ENCODE measurements at places on chromosomes 1 and 21.

DNA sequence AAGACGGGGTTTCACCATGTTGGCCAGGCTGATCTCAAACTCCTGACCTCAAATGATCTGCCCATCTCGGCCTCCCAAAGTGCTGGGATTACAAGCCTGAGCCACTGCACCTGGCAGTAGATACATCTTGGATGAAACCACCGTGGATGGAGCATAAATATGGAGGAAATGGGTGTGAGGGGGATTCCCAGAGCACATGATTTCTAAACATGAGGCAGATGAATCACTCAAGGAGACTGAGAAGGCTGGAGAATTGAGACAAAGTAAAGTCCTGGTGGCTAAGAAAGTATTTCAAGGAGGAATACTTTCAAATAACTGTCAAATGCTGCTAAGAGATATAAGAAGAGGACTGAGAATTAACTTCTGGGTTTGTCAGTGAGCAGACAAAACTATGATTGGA, 5.4 kb upstream of the PGBD5 start:
- DNase-seq, result no peak

DNA sequence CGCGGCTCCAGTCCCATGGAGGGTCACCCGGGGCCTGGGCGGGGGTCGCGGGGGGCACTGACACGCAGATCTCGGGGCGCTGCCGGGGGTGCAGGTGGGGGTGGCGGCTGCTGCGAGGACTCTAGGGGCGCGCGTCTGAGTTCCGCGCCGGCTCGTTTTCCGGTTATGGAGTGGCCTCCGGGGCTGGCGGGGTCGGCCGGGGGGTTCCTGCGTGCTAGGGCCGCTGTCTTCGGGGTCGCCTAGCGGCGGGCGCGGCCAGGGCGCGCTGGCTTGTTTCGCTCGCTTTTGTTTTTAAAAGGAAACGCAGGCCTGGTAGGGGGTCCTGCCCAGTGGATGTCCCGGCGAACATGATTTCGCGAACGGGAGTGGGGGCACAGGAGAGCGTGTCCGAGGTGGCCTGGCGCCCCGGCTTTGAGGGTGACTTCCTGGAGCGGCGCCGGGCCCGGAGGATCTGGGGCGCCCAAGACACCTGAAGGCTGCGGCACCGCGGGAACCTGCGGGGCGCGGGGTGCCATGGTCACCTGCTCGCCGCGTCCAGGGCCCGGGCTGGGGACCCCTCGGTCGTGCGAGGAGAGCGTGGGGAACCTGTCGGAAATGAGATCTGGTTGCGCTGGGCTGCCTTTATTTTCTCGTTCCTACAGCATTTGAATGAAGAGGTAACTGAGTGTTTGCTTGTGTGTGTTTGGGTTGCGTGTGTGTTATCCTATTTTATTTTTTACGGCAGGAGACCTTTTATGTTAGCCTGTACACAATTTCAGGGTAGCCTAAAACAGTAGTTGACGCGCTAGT, 618 bp downstream of the ETS2 start:
- DNase-seq, result peak; percentile 11

GRCh38 chr21:38289705-38290485, 33.1 kb downstream of the KCNJ15 start:
- no peak for DNase-seq

DNA sequence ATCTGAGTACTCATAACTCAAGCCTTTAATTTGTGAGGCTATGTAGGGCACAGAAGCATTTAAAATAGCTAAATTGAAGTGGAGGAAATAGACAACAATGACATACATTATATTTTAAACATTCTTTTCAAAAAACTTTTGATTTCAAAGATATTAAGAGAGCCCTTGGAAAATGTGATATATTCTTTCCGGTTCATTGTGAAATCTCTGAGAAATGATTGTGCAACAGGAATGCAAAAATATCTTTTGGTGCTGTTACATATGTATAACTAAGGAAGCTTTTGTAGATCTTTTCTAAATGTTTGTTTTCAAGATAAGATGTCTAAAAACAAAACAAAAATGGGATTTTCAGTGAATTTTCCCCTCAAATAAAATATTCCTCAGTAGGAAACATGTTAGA, 185.2 kb downstream of the LEPR start:
- DNase-seq, result no peak

DNA sequence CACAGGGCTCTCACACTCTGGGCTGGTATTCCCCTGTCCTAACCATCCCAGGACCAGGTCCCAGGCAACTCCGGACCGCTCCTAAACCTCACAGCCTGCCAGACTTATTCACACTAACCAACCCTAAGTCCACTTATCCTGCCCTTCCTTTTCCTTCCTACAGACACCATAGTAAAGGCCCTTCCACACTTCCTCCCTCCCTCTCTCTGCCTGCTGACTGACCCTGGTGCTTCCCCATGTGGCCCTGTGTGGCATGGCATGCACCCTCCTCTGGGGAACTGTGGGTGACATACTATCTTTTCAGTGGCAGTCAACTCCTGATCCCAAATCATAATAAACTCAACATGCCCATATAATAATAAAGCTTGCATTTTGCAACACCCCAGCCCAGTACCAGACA, 155.1 kb upstream of the DNAH14 start:
- no peak for DNase-seq

DNA sequence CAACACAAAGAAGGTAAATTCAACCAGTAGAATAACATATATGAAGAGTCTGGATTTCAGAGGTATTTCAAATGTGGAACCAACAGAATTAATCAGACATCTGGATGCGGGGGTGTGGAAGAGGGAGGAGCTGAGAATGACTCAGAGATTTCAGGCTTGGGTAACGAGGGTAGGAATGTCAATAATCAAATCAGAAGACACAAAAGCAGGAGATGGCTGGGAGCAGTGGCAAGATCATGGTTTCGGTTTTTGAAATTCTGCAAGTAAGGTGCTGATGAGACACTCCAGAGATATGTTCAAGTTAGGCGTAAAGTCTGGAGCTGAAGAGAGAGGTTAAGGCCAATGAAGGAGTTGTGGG, 64.0 kb downstream of the PLPPR5 start:
- DNase-seq, result no peak

- DNase-seq, result no peak
Observed at GRCh38 chr1:215405211-215405610, 161.9 kb upstream of the KCTD3 start.

DNA sequence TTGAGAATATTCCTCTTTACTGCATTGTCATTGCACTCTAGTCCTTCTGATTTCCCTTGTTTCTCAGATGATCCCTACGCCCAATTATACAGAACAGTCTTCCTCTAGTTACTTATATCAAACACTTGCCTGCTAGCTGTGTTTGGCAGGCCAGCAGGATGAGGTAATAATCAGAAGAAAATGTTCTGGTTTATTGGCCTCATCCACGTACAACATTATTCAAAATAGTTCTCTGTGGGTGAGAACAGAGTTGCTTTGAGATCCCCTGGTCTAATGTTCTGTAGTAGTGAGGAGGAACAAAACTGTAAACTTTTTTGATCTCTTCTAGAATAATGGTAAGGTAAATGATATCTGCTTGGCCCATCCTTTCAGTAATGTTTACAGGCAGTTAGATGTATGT, 22.3 kb upstream of the C1orf105 start:
- no peak for DNase-seq

DNA sequence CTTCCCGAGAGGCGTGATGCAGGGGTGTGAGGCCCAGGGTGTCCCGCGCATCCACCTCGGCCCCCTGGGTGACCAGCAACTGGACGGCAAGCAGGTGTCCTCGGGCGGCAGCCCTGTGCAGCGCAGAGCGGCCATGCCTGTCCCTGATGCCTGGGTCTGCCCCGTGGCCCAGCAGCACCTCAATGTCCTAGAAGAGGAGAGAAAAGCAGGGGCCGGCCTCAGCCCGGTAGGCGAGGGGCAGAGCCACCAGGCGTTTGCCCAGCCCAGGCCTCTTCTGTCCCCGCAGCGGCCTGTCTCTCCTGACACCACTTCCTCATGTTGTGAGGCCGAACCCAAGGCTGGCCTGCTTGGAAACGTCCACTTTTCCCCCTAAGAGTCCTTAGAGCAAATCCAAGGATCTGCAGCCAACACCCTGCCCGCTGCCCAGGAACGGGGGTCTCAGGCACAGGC, 1.7 kb downstream of the ANKRD65 start:
- DNase-seq, result no peak

DNA sequence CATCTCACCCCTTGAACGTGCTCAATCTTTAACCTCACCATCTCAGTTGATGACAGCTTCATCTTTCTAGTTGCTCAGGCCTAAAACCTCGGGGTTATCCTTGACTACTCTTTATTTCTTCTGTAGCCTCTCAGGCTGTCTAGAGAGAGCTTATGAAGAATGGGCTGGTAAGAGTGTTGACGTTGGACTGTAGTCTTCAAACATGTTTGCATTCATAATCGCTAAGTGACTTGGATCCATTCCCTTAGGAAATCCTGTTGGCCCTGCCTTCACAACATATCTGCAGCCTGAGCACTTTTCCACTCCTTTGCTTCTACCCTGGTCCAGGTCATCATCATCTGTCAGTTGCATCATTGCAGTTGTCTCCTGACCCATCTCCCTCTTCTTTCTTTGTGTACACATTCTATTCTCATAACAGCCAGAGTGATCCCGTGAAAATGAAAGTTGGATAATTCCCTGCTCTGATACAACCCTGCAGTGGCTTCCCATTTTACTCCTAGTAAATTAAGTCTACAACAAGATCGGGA, 10.5 kb downstream of the UCK2 start:
- DNase-seq, result no peak

- DNase-seq, result no peak
Observed at GRCh38 chr1:208637181-208637580, 393.0 kb upstream of the PLXNA2 start.

GRCh38 chr1:177439301-177439700, 268.5 kb downstream of the BRINP2 start:
- DNase-seq, result no peak

DNA sequence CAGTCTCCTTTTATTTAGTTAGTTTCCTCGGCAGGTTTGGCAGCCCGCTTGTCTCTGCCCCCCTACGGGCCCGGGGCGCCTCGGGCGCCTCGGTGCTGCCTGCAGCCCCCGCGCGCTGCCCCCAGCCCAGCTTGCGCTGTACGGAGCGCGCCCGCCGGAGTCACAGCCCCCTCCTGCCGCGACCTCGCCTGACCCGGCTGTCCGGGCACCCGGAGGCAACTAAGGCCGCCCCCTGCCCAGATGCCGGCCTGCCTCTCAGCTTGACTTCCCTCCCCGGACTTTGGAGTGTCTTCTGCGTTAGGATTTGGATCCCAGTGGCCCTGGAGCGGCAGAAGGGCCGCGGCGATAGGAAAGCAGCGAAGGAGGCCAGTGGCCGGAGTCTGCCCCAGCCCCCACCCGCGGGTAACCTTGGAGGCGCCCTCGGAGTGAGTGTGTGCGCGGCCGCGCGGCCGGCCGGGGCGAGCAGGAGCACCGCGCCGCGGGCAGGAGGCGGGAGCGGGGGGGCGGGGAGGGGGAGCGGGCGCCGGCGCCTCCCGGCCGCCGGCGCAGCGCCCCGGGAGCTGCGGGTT, 7.6 kb downstream of the CDKN2C start:
- DNase-seq, result peak; percentile 9

GRCh38 chr1:22450351-22451021, 1.2 kb upstream of the ZBTB40 start:
- no peak for DNase-seq

DNA sequence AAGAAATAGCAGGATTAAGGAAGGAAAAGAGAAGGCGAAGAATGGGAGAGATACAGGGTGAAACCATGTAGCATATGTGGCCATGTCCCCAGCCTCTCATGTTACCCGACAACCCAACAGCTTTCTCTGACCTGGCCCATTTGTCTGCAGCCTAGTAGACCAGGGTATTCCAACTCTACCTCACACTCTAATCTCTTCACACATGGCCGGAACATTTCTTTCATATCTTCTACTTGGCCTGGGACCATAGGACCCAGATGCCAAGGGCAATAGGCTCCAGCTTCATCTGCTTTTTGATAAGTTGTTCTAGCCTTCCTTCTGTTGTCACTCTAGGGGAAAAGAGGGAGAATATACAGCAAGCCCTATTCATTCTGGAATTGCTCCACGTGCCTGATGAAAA, 95.0 kb upstream of the DPT start:
- DNase-seq, result no peak

GRCh38 chr1:185488808-185489207, 171.8 kb upstream of the IVNS1ABP start:
- no peak for DNase-seq
